NCI-H460 (cell line): ENCODE measurements at places on chromosomes 16 and 17.

- DNase-seq = no peak
These were observed 128.7 kb downstream of the TANGO6 start for GRCh38 chr16:68972013-68972412.

- no peak for DNase-seq
These were observed 119.0 kb upstream of the HS3ST2 start for GRCh38 chr16:22694887-22695382.

DNA sequence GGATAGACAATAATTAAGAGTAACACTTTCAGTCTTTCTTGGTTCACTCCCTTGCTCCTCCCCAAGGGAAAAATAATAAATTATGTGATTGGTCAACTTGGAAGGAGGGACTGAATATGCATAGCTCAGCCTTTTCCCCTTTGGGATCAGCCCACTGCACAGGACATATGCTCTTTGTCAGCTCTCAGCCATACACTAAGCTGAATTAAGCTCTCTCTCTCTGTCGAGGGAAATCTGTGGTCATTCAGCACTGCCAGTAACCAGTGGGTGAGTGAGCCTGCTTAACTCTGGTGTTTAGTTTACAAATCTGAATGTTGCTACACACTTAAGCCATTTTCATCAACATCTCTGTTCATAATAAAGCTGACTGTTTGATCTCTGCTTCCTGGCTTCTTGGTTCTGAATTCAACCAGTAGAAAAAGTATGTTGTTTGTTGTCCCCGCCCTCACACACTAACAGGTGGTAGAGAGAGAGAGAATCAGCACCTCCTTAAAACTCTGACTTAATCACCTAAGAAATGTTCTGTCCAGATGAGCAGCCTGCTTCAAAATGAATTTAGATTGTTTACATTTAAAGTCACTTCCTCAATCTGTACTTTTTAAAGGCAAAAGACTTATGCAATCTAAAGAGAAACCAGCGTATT, 102.3 kb upstream of the C17orf78 start:
- no peak for DNase-seq

GRCh38 chr17:39600288-39600996, 7.3 kb downstream of the NEUROD2 start:
- no peak for DNase-seq

DNA sequence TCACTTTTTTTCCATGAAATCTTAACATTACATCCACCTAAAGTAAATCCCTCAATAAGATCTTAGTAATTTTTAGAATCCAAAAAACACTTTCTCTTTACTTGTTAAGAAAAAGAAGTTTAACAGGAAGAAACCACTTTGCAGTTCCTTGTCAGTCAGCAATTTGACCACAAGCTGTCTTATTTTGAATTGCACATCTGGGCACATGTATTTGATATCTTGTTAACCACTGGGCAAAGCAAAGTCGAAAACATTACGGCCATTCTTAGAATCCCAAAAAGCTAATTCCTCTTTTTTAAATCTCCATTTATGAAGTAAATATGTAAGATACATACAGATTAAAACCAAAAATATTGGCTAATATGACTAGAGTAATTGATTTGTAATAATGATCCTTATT, 1.1 kb downstream of the ABCA10 start:
- DNase-seq = no peak

DNA sequence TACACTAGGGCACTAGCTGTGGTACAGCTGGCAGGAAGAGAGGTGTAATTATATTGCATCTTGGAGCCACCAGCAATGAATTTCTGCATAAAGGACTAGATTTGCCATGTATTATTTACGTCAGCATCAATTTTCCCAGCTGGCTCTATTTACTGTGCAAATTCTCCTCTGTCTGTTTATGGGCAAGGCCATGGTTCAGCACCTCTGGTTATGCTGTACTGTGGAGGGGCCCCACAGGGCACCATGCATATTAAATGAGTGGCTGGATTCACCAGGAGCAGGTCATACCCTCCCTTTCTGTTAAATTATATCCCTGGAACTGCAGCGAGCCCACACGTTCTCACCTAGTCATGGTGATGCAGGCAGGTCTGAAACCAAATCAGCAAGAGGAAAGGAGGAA, 19.8 kb downstream of the RAD51D start:
- DNase-seq = no peak

DNA sequence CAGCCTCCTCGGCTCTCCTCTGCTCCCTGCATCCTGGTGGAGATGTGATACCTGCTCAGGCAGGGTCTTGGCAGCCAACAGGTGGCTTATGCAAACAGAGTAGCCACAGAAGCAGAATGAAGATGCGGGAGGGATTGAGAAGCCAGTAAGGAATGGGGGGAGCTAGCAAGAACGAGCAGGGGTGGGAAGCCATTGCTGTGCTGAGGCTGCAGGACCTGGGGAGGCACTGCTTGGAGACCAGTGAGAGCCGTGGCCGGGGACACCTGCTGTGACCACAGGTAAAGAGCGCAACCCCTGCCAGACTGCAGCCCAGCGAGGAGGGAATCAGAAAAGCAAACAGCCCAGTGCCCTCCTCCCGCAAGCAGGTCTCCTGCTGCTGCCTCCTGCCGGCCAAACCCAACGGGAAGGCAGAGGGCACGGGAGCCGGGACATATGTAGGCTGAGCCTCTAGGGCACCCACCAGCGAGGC, 14.7 kb downstream of the AIPL1 start:
- no peak for DNase-seq

- DNase-seq = no peak
These were observed 60.1 kb downstream of the TBC1D16 start for GRCh38 chr17:79975498-79976134.

DNA sequence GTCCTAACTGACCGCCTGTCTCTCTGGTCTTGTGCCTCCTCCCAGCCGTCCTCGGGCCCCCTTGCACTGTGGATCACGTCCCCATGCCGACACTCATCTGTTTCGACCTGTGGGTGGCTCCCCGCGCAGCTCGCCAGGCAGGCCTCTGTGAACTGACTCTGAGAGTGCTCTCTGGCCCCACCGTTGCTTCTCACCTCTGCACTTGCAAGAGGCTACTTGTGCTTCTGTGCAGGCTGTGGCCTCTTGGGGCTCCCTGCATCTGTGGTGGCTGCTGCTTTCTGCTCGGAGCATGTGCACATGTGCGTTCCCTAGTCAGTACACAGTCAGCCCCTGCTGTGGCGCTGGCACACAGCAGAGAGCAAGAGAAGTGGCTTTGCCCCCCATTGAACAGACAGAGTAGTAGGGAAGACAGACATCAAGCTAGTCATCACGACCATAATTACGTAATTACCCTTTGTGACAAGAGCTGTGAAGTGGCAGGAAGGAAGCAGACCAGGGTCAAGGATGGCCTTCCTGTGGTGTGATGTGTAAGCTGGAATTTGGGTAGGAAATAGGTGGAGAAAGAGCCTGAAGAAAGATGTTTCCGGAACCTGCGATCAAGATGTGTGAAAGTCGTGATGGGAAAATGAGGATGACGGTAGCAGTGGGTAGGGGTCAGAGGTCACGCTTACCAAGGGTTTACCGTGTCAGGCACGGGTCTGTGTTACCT, 256.0 kb upstream of the CACNG5 start:
- no peak for DNase-seq

GRCh38 chr17:79800325-79801155, 3.7 kb upstream of the CBX8 start:
- DNase-seq = no peak

DNA sequence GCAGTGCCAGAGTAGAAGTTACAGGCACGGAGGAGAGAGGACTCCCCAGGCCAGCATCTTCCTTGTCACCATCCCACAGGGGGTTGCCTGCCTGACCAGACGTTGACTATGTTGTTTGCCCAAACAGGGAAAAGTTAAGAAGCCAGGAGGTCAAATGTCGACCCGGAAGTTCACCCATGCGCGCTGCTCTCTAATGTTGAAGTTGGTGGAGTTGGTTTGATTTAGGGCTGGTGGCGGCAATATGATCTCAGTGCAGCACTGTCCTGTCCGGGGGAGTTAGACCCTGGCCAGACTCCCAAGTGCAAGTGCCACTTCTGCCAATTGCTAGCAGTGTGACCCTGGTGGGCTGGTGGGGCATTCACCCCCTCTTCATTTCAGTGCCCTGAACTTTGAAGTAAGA, 30.4 kb downstream of the RGS9 start:
- DNase-seq = no peak

GRCh38 chr17:70886648-70887047, 717.3 kb downstream of the KCNJ2 start:
- DNase-seq = no peak

- no peak for DNase-seq
These were observed 1.2 kb upstream of the ZFPM1 start for GRCh38 chr16:88451586-88452481.

- DNase-seq = no peak
These were observed 7.8 kb downstream of the PLXDC1 start for GRCh38 chr17:39143552-39144093.

DNA sequence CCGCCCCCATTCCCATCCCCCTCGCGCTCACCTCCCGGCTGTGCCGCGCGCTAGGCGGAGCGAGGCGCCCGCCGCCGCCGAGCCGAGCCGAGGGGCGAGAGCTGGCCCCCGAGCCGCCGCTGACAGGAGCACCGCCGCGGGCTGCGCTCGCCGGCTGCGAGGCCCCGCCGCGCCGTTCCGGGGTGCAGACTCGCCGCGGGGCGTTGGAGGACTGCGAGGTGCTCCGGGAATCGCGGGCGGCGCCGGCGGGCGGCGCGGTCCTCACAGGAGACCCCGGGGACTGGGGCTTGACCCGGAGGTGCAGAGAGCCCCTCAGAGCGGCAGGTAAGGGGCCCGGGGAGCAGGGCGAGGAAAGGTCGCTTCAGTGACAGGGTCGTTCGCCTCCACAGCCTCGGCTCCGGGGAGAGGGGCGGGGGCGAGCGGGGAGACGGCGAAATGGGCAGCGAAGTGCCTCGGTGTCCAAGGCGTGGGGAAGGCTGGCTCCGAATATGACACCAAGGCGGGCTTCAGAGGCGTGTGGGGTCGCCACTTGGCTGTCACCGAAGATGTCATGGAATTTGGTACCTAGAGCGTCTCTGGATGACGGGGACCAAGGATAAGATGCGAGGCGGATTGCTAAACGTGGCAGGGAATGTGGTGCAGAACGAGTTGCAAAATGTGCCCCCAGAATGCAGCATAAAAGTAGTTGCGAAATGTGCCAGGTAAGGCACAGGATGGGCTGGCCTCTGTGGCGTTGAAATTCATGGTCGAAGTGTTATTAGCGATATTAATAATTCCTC, 580 bp downstream of the TANC2 start:
- no peak for DNase-seq

- no peak for DNase-seq
These were observed 23.8 kb upstream of the TMEM101 start for GRCh38 chr17:44038604-44039011.

DNA sequence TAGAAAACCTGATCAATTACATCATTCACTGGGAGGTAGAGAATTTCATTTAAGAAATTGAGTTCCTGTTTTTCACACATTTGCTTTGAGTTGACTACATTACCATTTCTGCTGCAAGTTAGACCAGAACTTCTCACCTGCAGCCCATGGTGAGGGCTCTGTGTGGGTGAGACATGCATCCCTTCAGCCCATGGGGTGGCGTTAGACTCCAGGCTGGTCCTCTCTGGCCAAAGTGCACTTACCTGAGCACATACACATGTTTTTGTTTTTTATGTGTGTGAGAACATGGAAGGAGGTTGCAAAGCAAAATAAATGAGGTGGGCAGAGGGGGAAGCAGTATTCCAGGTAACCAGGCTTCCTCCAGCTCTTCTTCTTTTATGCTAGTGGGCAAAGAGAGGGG, 470.2 kb downstream of the PMP22 start:
- DNase-seq = no peak

DNA sequence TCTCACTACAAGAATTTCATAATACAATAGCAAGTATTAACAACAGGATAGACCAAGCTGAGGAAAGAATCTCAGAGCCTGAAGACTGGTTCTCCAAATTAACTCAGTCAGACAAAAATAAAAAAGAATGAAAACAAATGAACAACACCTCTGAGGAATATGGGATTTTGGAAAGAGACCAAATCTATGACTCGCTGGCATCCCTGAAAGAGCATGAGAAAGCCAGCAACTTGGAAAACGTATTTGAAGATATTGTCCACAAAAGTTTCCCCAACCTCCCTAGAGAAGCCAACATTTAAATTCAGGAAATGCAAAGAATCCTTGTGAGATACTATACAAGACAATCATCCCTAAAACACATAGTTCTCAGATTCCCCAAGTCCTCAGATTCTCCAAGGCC, 20.9 kb downstream of the NLRP1 start:
- DNase-seq = no peak

DNA sequence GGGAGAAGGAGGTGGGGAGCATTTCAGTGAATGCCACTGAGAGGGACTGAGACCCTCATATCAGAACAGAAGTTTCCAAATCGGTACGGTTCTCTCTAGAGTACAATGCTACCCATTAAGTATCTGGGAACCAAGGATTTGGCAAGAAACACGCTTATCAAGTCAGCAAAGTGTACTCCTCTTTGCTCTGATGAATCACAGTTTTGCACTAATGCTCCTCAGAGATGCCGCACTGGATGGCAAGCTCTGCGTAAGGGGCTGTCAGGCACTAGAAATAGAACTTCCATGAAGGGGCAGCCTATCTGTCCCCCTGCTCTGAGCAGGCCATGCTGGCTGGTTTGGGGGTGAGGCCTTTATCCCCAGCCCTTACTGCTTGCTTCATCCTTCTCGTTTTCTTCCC, 4.8 kb upstream of the ABCC12 start:
- DNase-seq = no peak

DNA sequence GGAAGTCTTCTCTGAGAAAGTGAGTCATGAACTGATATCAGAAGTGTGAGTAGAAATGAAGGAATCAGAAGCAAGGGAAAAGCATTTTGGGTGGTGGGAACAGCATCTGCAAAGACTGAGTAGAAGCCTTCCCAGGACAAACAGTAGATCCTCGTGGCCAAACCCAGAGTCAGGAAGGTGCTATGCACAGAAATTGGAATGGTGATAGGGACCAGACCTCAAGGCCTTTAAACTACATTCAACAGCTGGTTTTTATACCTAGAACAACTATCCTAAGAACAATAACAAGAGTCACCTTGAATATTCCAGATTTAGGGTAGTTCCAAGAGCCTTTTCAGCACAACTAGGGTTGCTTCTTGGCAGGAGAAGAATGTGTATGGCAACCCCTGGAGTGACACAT, 15.3 kb downstream of the ABAT start:
- DNase-seq = no peak

GRCh38 chr17:79803421-79803996, 6.6 kb upstream of the CBX8 start:
- no peak for DNase-seq

DNA sequence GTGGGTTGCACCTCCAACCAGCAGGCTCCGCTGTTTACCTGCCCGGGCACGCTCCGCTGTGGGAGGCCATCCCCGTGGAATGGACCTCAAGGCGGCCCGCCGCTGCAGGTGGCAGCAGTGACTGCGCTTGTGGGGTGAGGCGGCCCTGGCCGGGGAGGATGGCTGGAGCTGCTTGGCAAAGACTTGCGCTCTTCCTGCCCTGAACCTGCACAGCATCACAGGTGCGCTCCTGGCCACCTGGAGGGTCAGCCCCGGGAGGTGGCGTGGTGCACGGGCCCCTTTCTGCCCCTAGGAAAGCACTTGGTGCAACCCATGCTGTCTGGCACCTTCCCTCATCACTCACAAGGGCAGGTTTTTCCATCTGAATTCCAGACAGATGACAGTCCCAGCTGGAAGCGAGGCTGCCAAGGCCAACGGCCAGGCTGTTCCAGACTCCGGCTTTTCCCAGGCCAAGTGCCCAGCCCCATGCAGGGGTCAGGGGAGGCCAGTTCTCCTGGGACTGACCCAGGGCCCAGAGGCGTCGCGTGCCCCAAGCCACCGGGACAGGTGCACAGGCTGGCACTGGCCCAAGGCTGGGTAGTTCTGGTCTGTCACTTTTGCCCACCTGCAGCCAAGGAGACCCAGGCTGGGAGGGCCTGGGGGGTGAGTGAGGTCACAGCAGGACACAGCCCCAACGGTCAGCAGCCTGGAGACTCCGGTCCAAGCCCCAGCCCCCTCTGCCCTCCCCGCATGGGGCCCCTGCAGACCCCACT, 13.3 kb downstream of the UTS2R start:
- no peak for DNase-seq
